Calu3 (cell line): ENCODE measurements at places on chromosomes 11 and 22. TPM values are rescaled to one million over a fixed set of nuclear protein-coding genes. Genes with fewer than 3 reads are reported as not detected.

DNA sequence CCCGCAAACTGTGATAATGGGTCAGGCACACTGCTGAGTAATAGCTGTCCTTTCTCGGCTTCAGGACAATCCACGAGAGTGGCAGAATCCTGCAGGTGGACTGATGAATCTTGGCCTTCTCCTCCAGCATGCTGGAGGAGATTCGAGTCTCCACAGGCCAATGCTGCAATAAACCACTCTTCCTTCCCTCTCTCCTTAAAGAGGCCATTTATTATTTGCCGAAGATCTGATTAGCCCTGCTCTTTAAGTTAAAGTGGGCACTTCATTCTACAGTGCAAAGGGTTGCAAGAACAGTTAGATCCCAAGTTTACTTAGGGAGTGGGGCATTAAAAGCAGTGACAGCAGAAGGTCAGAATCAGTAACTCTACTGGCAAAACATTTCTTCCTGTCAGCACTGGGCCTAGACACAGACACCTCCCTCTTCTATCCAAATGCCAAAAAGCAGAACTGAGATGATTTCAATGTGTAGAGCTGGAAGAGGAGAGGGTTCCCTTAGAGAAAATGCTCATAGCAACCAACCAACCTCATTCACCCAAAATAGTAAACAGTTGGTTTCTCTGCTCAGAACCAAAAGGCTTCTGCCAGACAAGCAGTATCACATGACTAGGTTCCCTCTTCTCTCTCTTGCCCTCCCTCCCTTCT is 121.7 kb downstream of the SGSM3 start:
- no peak for DNase-seq

- DNase-seq = no peak
Measured at GRCh38 chr22:19759427-19760057, 1.0 kb upstream of the TBX1 start.

DNA sequence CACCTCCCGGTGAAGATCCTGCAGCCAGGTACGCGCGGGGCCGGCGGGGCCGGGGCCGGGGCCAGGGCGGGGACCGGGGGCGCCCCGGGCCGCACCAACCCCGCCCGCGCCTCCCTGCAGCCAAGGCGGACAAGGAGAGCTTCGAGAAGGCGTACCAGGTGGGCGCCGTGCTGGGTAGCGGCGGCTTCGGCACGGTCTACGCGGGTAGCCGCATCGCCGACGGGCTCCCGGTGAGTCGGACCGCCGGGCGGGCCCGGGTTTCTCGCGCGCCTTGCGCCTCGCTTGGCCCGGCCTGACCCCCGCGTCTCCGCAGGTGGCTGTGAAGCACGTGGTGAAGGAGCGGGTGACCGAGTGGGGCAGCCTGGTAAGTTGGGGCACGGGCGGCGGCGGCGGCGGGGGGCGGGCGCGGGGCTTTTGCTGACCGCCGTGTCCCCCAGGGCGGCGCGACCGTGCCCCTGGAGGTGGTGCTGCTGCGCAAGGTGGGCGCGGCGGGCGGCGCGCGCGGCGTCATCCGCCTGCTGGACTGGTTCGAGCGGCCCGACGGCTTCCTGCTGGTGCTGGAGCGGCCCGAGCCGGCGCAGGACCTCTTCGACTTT is 531 bp downstream of the PIM3 start:
- peak; percentile 50 for DNase-seq

- DNase-seq = no peak
Measured at GRCh38 chr11:17350455-17351171, 987 bp upstream of the NCR3LG1 start.

GRCh38 chr11:117569911-117570310 is 227.1 kb downstream of the DSCAML1 start:
- DNase-seq = no peak

DNA sequence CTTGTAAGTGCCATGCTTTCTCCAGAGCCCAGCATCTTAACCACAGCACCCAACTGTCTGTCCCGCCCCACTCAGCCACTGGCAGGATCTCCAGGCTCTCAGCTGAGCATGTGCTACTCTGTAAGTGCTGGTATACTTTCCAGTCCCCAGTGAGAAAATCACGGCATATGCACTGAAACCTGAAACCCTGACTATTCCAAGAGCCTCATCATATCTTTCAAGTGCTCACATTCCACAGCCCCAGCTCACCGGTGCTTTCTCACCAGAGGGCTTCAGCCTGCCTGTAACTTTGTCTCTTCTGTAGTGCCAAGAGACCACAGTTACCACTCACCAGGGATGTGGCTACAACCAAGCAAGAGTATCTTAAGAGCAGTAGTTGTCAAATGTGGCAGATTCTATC is 24.4 kb upstream of the PAMR1 start:
- DNase-seq = no peak

GRCh38 chr11:118258410-118258809 is 5.7 kb downstream of the MPZL2 start:
- DNase-seq = no peak

DNA sequence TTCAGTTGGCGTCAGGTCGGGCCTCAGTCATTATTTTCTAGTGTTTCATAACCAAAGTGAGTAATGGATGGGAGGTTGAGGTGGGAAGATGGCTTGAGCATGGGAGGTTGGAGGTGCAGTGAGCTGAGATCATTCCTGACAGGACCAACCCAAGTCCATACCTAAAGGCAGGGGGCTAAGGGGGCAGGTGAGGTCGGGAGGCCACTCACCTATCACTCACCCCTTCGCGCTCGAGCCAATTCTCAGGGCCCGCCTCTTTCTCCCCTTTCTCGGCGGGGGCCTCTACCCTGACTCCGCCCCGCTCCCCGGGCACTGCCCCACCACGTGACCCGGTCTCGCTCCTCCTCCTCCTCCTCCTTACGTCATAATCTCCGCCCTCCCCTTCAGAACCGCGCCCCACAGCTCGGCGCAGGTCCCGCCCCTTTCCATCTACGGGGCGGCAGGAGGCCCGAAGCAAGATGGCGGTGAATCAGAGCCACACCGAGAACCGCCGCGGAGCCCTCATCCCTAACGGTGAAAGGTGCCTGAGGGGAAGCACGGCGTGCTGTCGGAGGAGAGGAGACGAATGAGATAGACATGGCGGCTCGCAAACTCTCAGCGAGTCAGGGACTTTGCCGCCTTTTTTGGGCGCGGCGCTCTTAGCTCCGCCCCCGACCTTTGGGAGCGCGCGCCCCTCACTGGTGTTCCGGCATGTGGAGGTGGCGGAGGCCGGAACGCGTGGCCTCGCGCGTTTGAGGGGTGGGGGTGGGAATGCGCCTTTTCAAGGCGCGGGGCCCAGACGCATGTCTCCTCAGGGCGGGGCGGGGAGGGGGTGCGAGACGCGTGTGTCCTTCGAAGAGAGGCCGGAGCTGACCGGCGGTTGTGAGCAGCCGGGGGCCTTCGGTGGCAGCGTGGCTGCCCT is at the start of gene WBP2NL:
TSS of gene WBP2NL (plus strand) at position 428 of the 901 bp plus-strand sequence. CDS start at position 459, 31 bp downstream.
- peak; percentile 93 for DNase-seq

The FUT4 gene
- 28.6 and 32.9 TPM in 2 replicates for total RNA-seq
